Thoracic aorta (tissue), 2 donors: ENCODE measurements at places on chromosomes 13 and 19. TPM values are rescaled to one million over a fixed set of nuclear protein-coding genes. Genes with fewer than 3 reads are reported as not detected.

DNA sequence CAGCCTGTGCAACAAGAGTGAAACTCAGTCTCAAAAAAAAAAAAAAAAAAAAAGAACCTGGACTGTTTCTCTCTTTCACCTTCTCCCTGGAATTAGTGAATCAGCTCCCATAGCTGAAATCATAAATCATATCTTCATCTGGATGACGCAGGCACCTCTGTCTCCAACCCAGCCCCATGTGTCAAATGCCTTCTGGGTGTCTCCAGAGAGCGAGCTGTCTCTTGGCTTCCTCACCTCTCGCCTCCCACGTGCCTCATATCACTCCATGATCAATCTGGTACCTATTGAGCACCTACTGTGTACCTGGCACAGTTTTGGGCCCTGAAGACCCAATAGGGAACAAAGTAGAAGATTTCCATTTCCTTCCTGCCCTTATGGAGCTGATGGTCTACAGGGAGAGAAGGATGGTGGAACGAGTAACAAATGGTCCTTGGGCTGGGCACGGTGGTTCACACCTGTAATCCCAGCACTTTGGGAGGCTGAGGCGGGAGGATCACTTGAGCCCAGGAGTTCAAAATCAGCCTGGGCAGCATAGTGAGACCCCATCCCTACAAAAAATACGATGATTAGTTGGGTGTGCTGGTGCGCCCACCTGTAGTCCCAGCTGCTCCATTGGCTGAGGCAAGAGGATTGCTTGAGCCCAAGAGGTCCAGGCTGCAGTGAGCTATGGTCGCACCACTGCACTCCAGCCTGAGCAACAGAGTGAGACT lies 2.5 kb downstream of the HSD11B1L start:
- DNase-seq, result no peak

Gene KLHL1
- total RNA-seq, result not detected

DNA sequence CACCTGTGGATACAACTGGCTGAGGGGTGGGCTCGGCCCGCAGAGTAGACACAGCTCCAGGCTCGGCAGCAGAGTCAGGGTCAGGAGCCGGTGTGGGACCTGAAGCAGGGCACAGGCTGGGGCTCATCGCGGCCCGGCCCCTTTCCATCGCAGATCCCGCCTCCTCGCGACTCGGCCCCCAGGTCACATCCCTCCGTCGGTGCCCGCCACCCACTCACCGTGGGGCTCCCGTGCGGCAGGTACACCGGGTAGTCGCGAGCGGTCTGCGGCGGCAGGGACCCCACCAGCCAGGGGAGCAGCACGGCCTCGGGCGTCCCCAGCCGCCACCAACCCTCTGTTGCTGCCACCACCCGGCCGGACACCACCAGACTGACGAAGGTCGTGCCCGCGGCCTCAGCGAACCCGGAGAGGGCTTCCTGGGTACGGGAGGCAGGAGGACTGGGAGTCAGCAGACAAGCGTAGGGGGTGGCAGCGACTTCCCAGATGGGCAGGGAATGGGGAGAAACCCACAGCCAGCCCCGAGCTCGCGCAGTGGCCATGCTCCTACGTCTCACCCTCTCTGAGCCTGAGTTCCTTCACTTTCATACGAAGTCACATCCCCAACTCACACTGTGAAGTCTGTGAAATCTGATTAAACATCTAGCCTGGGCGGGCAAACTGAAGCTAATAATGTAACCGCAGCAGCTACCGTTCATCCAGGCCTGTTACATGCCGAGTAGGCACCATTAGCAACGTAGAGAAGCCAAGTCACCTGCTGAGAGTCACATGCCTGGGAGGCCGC lies 3.7 kb downstream of the FUZ start:
- no peak for DNase-seq

Gene CBARP
- 1.9 TPM for total RNA-seq

DNA sequence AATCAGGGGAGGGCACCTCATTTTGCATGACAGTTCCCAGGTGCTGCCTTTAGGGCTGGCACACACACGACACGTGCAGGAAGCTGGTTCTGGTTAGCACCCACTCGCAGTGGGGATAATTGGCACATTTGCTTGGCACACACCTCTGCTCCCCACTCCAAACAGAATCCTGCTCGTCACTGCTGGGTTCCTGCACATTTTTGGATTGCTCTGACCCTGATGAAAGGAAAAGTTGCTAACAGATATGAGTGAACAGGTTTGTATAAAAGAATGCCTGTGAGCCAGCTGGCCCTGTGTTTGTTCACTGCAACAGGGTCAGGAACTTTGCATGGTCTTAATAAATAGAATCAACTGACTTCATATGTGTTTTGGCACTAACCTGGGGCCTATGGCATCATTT lies 1500.4 kb downstream of the EFNB2 start:
- DNase-seq, result no peak

GRCh38 chr19:43329989-43330388 lies 23.5 kb upstream of the CD177 start:
- DNase-seq, result no peak

Gene PCDH9
- total RNA-seq, result 12.3 TPM

DNA sequence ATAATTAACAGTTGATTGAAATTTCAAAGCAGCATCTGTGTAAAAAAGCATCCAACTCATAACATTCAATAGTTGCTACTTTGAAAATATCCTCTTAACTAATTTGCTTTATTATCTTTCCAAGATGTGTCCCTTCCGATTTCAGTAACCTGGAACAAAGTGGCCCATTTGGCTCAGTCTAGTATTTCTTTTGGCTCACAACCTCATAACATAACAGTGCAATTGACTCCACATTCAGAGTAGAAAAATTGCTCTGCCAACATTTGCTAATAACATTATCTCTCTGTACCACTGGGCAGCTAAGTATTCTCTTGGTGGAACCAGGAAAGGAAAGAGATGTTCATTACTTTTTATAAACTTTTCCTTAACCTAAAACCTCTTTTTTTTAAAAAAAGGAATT lies 571.1 kb upstream of the ARGLU1 start:
- no peak for DNase-seq

DNA sequence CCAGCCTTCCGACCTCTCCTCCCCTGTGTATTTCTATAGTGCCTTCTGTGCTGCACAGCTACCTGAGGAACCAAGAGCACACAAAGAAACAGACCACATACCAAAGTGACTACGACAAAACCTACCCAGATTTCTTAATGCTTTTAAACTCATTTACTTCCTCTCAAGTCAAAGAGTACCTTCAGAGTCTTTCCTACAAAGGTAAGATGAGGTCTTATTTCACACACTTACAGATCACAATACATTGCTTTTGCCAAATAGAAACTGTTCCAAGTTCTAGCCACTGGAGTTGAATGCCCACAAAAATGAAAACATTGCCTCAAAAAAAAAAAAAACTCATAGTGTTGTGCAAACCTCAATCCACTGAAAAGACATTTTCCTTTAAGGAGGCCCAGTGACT lies 36.4 kb downstream of the TEX26 start:
- no peak for DNase-seq
